ENCODE measurements at places on chromosomes 3 and 15.

- DNase-seq, result no peak
These were observed 128.5 kb upstream of the GAP43 start for GRCh38 chr3:115494826-115495225.

DNA sequence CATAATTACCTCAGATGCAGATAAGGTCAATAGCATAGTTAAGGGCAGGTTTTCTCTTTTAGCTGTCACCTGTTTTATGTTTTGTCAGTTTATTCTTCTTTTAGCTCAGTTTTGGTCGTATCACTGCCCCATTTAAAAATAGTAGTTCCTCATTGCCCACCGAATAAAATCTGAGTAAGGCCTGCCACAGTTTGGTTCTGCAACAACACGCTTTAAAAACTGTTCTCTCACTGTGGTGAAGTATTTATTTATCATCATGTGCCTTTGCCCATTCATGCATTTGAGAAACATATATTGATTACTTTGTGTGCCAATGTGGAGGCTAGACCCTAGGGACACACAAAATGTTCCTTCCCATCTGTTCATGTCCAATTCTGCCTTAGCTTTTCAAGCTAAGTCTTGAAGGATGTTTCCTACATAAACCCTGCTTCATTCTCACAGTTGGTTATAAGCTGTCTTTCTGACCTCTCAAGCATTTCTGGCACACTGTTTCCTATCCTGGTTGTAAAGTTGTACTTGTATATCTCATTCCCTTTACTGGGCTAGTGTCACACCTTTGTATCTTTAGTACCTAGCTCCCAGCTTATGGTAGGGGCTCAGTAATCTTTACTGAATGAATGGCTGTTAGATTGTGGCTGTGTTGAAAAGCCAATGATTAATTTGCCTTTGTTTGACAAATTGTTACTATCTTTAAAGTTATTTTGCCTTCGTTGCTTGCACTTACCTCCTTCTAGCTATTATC, 23.9 kb downstream of the AKAP13 start:
- no peak for DNase-seq

DNA sequence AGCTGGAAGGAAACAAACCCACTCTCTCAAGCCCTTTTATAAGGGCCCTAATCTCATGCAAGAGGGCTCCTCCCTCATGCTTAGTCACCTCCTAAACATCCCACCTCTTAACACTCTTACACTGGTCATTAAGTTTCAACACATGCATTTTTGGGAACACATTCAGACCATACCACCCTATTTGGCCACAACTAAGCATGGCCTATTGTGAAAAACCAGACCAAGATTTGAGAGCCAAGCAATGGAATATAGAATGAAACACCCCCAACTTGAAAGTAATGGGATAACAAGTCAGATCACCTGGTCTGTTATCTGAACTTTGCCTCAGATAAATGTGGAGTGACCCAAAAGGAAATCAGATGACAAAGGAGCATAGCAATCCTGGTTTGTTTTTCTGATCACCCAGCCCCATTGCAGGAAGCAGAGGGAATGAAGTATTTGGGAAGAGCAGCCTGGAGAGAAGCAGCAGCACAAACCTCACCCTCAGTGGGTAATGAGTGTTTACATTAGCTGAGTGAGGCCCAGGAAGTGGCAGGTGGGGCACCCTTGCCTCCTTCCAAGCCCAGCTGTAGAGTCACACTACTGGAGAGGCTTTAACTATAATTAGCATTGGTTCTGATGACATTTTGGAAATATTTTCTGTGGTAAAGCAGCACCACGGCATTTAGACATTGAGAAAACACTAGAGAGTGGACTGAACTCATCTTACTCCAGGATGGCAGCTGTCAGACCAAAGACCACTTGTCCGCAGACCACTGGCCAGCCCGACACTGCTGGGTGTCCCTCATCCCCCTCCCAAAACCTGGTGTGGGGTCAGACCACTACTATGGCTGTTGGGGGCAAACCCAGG, 48.8 kb upstream of the PRTG start:
- DNase-seq, result no peak

GRCh38 chr15:78103406-78104118, 11.2 kb downstream of the SH2D7 start:
- peak; percentile 63 for DNase-seq
